ENCODE measurements at places on chromosomes 6 and 20.

DNA sequence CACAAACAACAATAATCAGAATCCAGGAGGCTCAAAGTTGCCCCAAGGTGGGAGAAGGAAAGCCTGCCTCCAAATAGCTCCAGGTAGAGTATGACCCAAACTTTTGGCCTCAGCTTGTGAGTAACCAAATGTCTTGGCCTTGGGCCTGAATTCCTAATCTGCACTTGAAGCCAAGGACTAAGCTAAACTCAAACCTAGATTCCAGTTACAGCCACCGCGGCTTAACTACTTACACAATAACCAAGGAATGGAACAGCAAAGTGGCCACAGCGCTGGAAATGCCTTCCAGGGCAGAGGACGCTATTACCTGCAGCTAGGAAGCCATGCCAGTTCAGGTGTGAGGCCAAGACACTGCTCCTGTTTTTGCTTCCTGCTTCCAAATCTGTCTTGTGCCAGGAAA, 4.6 kb downstream of the NINL start:
- DNase-seq: no peak

- peak; percentile 61 for DNase-seq
These were observed 3.9 kb downstream of the SYNJ2 start for GRCh38 chr6:157985378-157986155.

DNA sequence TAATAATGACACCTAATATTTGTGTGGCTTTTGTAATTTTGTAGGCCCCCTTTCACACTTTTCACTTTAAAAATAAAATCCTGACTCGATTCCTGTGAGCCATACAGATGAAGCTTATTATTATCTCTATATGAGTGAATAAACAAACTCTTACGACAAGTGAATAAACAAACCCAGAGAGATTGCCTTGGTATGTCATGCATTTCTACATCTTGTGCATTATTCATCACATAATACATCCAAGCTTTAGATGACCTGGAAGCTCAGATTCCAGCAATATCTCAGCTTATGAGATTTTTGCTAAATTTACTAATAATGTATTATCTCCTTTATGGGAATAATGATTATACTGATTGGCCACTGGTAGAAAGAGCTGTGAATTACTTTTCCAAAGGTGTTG, 248.2 kb downstream of the TBX18 start:
- no peak for DNase-seq

DNA sequence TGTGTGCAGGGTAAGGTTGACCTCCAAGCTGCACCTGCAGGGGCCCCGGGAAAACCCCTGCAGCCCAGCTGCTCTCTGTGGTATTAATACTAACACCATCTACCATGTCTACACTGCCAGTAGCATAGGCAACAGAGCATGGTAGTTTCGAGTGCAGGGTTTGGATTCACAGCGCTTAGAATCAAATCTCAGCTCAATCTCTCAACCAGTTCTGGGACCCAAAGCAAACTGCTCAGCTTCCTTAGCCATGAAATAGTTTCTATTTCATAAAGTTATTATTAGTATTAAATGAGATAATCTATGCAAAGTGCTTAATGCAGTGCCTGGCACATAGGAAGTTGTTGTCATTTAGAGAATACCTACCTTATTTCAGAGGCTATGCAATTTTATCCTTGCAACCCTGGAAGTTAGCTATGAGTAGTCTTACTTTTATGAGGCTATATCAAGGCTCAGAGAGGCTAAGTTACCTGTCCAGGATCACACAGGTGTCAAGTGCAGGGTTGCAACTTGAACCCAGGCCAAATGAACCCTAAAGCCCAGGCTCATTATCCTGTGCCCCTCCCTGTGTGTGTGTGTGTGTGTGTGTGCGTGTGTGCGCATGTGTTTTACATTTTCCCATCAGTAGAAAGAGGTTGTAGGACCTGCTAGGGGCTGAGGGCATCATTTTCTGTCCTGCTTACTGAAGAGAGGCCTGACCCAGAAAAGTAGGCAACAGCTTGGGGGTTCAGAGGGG, 27.6 kb upstream of the MRPS18A start:
- DNase-seq: no peak

DNA sequence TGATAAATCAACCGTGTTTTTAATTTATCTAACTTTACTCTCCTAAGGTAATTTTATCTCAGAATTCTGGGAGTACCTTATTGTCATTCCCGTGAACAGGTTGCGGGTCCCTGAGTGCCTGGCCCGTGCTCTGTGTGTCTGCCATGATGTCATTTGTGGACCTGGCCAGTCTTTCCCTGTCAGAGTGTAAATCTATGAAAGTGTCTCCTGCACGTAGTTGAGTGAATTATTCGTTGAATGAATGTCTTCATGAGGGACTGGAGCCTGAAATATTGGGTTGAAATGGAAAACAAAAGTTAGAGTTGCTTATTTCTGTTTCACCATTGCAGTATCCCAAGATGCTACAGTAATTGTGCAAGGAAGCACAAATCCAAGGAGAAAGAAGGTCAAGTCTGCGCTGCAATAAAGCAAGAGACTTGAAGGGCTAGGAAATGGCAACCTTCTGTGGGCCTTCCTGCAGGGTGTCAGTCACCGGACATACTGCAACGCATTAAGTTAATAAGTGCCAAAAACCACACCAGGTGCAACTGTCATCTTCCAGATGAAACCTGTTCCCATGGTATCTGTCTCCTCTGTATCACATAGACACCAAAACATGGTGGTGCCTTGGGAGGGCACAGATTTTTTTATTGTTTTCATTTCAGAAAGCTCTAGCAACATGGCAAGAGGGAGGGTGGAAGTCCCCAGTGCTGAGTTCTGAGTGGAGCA, 135.5 kb downstream of the ZDHHC14 start:
- no peak for DNase-seq

DNA sequence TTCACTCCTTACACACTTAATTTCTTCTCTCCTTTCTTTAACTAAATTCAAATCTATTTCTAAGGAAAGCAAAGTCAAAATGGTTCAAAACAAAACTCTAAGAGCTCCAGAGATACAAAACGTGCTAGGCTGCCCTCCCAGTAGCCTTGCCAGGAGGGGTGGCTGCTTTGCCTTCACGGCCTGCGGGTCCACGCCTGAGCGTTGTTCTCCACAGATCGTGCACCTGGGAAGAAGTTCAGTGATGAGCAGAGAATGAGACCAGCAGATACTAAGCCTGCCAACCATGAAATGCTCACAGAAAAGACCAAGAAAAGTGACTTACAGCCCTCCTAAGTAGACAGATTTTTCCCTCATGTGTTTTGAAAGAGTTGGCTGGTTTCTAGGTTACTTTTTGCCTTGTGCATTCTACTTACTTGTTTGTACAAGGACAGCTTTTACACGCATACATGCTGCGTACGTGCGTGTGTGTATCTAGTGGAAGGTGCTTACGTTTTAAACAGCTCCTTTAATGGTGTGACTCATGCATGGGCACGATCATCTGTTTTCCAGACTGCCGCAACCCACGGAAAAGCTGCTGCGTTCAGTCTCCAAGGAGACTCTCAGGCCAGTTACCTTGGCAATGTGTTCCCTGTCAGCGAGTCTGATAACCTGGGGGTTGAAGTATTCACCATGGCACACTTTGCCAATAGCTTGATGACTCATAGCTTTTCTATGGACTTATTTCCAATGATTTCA, 32.4 kb upstream of the PBOV1 start:
- DNase-seq: no peak

DNA sequence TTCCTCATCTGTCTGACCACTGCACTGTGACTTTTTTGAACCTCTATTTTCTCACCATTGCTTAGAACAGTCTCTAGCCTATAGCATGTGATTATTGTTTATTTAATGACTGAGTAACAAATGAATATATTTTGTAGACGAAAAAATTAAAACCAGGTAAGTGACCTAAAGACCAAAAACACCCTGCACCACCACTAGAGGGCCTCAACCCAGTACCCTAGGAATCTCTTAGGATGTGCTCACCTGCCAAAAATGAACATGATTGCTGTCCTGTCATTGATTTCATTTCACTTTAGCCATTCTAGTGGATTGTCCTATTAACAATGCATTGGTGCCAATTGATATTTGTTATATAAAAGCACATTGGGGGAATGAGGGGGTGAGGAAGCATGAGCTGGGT, 199.1 kb downstream of the COL9A1 start:
- DNase-seq: no peak

GRCh38 chr6:53199156-53199555, 50.5 kb upstream of the GCM1 start:
- no peak for DNase-seq

DNA sequence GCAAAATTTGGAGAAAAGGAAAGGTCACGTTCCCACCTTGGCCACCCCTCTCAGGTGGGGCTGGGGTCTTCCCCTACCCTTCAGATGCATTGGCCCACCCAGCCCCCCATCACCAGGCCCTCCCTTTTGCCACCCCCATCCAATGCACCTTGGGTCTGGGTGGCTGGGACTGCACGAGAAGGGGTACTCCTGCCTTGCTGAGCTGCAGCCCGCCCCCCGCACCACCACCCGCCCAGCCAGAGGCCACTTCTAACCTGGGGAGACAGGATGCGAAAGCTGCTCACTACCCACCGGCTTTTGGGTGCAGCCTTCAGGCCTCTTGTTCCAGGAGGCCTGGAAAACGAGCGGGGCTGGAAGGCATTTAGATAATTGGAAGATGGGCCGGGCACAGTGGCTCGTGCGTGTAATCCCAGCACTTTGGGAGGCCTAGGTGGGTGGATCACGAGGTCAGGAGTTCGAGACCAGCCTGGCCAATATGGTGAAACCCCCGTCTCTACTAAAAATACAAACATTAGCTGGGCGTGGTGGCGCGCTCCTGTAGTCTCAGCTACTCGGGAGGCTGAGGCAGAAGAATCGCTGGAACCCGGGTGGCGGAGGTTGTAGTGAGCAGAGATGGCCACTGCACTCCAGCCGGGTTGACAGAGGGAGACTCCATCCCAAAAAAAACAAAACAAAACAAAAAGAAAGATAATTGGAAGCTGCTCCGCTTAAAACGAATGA, 1.2 kb upstream of the CDC25B start:
- no peak for DNase-seq
